ENCODE measurements at places on chromosomes 2 and 18.
A peak's percentile ranks its signal among the peaks of the same experiment; 100 is the strongest.

DNA sequence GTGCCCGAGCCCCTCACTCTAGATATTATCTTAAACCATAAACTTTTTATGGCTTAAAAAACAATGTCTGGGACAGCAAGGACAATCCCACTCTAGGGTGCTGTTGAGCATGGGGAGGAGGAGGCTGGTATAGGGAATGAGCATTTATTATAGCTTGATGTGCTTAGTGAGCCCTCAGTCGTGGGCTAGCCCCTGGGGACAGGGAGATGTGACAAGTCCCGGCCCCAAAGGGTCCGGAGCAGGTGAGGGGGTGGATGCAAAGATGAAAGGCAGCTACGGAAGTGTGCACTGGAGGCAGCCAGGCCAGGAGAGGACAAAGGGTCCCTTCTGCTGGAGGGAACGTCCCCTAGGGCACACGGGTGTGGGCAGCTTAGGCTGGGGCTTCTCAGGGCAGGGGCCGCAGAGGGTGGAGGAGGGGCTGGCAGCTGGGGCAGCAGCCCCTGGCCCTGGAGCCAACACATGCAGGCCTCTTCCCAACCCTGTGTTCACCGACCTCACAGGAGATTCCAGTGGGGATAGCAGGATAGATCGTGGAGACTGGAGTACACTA lies 106.3 kb upstream of the GPC1 start:
- DNase-seq, result peak; percentile 23

GRCh38 chr2:161956738-161957137 lies 117.3 kb downstream of the DPP4 start:
- DNase-seq, result no peak

DNA sequence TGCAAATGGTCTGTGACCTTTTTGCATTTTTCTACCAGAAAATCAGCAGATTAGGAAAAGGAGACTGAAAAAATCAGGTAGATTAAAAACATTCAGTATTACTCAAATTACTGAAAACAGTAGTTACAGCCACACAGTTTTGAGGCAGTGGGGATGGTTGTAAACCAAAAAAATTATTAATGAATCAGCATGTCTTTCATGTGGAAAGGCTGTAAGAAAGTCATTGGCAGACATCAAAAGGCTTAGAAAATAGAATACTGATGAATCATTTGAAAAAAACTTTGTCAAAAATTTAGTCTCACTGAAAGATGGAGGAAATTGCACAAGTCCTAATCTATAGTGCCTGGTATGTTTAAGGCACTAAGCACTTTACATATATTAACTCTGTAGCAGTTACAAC lies 133.9 kb upstream of the GCFC2 start:
- no peak for DNase-seq

- no peak for DNase-seq
Measured at GRCh38 chr2:222160944-222161343, 137.9 kb downstream of the PAX3 start.

DNA sequence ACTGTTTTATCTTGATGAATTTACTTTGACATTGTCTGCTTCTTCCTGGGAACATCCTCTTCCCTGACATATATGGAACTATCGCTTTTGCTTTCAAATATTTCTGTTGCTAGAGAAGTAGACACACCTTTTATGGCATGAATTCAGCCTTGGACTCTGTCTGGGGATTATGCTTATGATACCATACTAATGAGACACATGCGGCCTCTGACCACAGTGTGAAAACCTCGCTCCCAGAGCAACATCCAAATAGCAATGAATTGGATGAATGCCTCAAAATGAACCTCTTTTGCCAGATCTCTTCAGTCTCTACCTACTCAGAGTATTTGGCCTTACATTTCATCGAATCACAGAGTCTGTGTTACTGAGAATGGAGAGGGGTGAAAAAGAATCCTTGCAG lies 70.9 kb downstream of the PIEZO2 start:
- DNase-seq, result no peak

- no peak for DNase-seq
Measured at GRCh38 chr18:34219651-34220050, 5.1 kb downstream of the NOL4 start.

- no peak for DNase-seq
Measured at GRCh38 chr2:3307901-3308300, 69.7 kb downstream of the EIPR1 start.

- DNase-seq, result no peak
Measured at GRCh38 chr2:71748227-71748626, 294.9 kb downstream of the DYSF start.

DNA sequence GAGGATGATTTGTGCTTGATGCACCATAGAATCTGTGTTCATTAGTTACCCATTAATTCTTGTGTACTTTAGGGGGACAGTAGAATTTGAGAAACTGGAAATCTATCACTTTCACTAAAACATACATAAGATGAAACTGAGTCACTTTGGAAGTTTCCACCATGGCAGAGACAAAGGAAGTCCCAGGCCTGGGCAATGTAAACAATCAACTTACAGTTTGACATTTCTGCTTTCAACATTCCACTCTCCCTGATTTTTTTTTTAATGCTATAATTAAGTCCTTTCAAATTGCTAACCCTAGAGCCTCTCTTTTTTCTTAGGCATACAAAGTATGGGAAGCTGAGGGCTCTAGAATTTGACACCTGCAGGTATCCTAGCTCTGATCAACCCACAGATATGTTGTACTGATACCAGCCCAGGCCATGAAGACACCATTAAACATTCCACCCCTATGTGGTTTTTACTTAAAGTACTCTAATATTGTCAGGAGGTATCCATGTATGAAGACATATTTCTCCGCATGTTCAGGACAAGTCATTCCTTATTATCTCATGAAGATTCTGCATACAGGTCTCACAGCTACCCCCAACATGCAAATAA lies 88.5 kb upstream of the GLS start:
- no peak for DNase-seq

- DNase-seq, result no peak
Measured at GRCh38 chr2:195572895-195573683, 83.9 kb upstream of the SLC39A10 start.

DNA sequence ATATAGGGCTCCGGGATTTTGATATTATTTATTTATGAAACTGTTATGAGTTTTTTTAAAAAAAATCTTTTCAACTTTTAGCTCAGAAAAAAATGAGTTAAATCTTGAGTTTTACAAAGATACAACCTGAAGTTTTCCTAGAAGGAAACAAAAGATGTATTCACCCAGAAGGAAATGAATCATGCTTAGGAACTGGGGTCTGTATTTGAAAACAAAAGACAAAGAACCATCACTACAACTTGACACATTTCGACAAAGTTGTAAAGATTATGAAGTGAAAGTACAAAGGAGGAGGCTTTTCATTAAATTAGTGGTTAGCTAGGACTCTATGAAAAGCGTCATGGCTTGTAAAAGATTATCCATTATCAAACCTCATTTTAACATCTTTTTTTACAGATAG lies 143.3 kb downstream of the PDE1A start:
- no peak for DNase-seq

DNA sequence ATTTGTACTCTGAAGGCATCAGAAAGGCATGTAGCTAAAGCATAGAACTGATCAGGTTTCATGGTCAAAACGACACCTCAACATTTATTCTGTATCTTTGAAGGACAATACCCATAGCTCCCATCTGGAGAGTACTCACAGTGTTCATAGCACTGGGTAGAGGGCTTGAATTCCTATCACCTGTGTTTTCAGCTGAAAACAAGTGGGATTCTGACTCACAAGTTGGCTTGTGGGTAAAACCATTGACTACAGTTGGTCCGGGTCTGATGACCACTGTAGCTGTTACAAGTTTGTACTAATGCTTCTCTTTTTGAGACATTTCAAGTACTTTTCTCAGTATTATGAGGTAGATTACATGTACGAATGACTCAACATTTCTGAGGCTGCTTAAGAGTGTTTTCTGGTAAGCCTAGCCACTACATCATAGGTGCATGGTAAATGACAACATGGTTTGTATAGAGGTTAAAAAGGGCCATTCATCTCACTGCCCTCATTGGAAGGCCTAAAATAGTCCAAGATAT lies 68.6 kb upstream of the PELI1 start:
- DNase-seq, result no peak

DNA sequence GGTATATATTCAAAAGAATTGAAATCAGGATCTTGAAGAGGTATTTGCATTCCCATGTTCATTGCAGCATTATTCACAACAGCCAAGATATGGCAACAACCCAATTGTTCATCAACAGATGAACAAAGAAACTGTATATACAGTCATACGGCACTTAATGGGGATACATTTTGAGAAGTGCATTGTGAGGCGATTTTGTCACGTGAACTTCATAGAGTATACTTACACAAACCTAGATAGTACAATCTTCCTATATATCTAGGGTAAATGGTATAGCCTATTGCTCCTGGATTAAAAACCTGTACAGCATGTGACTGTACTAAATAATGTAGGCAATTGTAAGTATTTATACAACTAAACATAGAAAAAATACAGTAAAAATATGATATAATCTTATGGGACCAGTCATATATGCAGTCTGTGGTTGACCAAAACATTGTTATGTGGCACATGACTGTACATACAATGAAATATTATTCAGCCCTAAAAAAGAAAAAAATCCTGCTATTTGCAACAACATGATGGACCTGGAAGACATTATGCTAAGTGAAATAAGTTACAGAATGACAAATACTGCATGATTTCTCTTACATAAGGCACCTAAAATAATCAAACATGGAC lies 9.2 kb upstream of the BBS5 start:
- DNase-seq, result no peak

DNA sequence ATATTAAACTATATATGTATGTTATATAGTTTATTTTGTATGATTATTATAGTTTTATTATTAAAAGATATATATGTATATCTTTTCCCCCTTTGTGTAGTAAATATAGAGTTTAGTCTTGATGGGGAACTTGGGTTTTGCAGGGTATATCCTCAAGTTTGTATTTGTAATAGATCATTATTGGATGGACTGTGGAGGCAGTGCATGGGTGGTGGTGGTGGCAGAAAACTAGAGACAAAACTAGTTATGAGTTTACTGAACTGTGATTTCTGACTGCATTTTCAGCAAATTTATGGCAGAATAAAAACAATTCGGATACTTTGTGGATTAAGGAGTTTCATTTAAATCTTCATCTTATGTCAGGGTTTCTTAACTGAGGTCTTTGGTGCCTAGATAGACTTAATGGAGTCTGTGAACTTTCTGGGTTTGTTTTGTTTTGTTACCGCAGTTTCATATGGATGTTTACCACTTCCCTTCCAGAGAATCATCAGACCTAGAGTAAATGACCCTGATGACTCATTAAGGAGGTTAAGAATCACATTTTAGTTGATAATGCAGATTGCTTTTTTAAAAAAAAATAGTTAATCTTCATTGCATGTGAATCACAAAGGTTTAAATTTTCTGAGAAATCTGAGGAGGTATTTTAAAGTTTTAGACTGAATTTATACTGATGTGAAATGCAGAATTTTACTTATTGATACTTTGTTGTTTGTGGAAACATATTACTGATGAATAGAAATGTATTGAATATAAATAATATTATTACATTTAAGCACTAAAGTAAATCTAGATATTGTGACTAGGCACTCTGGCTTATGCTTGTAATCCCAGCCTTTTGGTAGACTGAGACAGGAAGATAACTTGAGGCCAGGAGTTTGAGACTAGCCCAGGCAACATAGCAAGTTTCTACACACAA lies 14.5 kb downstream of the EPC2 start:
- DNase-seq, result no peak

Measured in left forelimb (tissue), 1 donor.